ENCODE measurements at places on chromosomes 12 and 14.

DNA sequence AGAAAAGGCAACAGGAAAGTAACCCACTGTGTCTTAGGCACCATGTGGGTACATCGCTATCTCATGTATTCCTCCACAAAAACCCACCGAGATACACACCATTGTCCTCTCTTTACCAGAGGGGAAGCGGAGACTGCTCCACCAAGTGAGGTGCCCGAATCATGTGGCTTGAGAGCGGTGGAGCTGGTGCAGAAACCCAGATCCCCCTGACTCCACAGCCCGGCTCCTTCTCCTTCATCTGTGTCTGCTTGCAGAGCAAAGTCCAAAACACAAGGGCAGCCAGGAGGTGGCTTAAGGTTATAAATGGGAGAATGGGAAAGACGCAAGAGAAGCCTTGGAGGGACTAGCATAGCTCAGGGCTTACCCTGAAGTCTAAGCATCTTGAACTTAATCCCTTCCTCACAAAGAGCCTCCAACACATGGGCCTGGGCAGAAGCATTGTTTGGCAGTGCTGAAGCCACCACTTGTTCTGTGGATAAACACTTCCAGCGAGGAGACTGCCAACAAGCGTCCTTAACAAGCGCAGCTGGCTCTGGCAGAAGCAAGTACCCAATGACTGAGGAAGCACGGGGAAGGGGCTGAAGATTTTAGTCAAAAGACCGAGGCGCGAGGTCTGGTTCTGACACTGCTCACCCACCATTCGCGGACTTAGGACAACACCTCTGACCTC is 83.0 kb downstream of the TTC7B start:
- peak; percentile 67 for DNase-seq

DNA sequence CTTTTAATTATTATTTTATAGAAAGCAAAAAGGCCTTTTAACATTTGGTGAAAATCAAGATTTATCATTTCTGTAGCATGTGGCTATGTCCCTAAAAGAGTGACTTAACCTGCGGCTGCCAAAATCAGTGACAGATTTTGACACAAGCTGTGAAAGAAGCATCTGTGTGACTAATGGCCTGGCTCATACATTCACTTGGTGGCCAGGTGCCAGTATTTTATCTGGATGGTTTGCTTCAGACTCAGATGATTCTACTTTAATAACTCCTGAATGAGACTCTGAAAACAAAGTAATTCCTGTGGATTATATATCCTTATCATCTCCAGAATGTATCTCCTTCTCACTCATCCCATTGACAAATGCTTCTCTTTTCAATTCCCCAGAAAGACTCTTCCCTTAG is 103.0 kb downstream of the FSCB start:
- DNase-seq, result no peak

DNA sequence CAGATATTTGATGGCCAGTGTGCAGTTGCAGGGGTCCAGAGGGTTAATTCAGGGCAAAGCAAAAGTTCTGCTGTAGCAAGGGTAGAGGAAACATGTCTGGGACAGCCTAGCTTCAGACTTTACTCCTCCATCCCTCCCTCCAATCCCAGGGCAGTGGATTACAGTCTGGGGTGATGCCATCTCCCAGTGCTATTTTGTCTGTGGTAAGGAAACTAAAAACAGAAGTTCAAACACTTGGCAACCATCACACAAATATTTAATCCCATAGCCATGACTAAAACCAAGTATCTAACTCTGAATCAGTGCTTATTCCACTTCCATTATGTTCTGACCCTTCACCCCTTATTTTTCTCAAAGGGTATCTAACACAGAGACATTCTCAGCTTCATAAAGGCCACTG is 61.8 kb downstream of the PIK3C2G start:
- no peak for DNase-seq

- DNase-seq, result no peak
Measured at GRCh38 chr14:35287431-35288013, 4.7 kb upstream of the PSMA6 start.

GRCh38 chr12:109549613-109550270 is 23.6 kb downstream of the MMAB start:
- no peak for DNase-seq

GRCh38 chr14:104924421-104925213 is at the start of gene PLD4:
Gene PLD4 (plus strand): TSS chr14:104924879. CDS start chr14:104927141, 2,262 bp downstream.
- no peak for DNase-seq

DNA sequence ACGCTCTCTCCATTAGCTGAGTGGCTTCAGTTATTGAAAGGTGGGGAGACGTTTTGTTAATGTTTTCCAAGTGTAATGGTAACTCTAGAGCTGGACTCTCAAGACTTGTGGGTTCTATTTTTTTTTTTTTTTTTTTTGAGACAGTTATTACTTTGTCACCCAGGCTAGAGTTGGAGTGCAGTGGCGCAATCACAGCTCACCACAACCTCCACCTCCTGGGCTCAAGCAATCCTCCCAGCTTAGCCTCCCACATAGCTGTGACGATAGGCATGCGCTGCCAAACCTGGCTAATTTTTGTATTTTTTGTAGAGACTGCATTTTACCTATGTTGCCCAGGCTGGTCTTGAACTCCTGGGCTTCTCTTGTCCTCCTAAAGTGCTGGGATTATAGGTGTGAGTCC is 26.2 kb downstream of the ATF1 start:
- DNase-seq, result no peak

DNA sequence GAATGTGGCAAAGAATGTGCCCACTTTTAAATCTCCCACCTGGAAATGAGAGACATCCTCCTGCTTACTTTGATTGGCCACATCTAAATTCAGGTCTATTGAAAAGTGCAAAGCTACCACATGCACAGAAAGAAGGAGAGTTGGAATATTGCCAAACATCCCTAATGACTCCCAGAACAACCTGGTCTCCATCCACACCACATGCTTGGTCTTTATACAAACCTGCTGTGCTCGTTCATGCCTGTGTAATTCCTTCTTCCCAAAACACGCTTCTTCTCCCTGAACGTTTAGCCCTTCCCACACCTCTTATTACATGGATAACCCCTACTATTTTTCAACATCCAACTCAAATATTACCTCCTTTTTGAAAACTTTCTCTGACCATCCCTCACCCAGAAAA is 66.2 kb upstream of the BCL2L14 start:
- DNase-seq, result no peak

- DNase-seq, result no peak
Measured at GRCh38 chr14:48323665-48324064, 648.3 kb upstream of the MDGA2 start.

DNA sequence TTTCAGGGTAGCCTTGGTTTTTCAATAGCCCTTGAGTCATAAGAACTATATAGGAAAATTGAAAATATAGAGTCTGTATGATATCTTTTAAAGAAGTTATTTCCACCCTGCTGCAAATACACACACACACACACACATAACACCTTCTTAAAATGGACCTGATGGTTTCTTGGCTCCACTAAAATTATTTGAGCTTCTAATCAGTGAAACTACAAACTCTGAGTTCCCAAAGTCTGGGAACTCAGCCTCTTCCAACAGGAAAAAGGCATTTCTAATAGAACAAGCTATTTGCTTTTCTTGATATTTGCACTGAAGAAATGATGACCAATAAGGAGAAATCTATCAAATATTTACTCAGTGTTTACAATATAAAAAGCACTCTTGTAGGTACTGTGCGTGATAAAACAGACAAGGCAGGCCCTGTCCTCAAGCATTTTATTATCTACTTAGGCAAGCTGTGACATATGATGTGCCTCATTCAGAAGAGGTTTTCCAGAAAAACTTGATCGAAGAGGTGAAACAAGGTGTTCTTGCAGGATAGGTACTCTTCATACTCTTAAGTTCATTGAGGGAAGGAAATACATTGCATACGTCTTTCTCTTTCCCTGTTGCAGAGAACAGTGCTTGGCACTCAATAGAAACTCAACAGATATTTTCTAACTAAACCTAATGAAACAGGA is 88.6 kb downstream of the MGST1 start:
- no peak for DNase-seq

DNA sequence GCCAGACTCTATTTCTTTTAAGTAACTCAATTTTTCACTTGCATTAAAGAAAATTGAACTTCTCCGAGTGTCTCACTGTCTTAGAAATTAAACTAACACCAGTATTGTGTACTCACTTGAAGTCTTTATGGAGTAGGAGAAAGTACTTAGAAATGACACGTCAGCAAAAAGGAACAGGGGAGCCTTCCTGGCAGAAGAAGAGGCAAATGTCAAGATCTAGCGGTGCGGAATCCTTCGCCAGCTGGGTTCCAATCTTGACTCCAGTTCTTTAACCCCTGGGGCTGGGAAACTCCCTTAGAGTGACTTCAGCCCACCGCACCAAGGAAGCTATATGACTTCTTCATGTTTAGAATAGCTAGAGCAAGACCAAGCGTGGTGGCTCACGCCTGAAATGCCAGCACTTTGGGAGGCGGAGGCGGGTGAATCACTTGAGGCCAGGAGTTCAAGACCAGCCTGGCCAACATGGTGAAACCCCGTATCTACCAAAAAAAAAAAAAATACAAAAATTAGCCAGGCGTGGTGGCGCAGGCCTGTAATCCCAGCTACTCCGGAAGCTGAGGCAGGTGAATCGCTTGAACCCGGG is 34.4 kb downstream of the WBP11 start:
- no peak for DNase-seq

GRCh38 chr12:68953536-68953935 is 20.6 kb upstream of the CPM start:
- DNase-seq, result no peak

DNA sequence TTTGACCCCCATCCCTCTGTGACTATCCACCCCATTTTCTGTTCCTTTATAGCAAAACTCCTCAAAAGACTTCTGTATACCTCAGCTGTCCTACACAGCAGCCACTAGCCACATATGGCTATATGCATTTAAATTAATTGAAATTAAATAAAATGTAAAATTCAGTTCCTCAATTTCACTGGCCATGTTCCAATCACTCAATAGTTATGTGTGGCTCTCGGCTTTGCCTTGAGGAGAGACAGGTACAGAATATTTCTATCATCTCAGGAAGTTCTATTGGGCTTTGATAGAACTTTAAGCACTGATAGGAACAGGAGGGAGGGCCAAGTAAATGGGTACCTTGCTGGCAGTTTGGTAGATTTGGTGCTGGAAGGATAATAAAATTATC is 280.3 kb upstream of the AMIGO2 start:
- no peak for DNase-seq

DNA sequence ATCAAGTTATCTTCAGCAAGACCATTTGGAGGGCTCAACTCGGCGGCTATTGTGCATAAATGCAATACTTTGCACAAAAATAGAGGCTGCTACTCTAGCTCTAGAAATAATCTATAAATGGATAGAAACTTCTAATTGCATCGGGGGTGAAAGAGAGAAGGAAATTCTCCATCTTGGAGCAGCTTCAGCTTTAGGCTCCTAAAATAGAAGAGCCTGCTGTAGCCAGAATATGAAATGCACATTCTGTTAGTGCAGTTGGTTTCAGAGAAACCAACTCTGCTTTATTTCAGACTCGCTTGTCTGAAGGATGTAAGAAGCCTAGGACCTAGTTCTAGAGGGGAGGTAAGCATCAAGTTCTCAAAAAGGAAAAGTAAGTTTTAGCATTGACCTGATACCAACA is 38.1 kb downstream of the SNRPF start:
- peak; percentile 1 for DNase-seq
